Fibroblast of pulmonary artery (primary cell): ENCODE measurements at places on chromosomes 5 and 9.

DNA sequence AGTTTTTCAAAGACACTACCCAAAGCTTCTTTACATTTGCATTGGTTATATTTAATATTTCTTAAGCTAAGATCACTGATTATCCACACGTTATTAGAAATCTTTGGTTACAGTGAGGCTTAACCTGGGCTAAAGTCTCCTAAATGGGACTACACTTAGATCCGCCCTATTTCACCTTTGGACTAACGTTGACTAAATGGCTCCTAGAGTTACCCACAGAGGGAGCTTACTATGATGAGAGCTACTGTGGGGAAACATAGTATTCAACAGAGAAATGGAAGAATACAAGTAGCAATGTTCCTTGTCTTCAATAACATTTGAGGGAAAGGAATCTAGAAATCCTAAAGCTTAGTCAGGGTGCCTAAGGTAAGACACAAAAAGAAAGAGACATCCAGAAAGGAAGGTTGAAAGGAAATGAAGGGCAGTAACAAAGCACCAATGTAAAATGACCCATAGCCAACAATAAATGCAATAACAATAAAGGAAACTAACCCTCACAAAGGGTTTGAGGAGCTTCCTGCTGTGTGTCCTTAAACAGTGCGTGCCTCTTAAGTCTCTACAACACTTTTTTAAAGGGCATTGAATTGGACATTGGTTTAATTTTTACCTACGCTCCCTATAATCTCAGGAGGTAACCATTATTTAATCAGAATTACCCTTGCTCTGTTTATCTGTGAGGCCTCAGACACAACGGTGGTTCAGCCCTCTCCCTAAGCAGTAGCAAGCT, 217.1 kb downstream of the PJA2 start:
- DNase-seq: no peak

DNA sequence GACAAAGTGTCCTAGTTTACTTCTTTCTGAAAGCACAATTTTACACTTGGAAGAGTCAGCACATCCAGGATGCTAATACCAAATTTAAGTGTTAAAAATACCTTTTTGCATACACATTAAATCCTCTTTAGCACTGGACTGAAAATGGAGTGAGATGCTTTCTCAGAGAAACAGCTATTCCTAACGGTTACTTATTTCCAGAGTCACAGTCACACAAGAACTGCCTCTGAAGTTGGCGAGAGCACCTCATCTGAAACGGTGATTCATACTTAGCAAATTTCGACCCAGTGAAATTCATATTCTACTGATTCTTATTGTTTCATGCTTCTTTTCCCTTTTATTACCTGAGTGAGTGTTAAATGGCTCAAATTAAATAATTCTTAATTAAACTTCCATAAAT, 12.2 kb downstream of the CDH18 start:
- DNase-seq: no peak

- no peak for DNase-seq
Observed at GRCh38 chr5:178222292-178222691, 10.3 kb downstream of the PHYKPL start.

DNA sequence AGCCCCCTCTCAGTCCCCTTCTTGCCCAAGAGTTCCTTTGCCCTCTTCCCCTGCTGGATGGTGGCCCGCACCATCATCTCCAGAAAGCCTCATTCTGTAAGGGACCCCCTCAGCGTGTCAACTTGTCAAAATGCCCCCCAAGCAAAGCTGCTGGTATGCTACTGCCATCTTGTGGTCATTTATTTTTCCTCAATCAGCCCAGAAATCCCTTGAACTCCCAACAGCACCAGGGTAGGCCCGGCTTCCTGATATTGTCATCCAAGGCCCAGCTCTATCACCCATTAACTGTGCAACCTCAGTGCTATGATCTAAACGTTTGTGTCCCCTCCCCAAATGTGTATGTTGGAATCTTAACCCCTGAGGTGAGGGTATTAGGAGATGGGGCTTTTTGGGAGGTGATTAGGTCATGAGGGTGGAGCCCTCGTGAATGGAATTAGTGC, 53.2 kb upstream of the FBXW11 start:
- DNase-seq: peak; percentile 44

DNA sequence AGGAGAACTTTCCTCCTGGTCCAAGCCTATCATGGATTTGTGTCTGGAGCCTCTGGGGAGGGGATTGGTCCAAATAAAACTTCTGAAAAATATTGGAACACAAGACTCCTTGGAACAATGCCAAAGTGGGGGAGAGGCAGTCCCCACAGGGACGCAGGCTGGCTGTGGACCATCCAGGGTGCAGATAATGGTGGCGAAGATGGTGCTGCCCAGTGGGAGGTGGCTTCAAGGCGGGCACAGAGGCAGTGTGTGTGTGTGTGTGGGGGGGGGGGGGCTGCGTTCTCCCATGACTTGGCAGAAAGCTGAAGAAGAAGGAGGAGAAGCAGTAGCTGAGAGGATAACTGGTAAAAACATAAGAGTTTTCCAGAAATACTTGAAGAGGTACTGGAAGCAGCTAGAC, 186.4 kb downstream of the MELK start:
- no peak for DNase-seq

- no peak for DNase-seq
Observed at GRCh38 chr9:98755006-98755618, 41.2 kb downstream of the ANKS6 start.
